ENCODE measurements at places on chromosomes 12 and 14. TPM values are rescaled to one million over a fixed set of nuclear protein-coding genes. Genes with fewer than 3 reads are reported as not detected.
A peak's percentile ranks its signal among the peaks of the same experiment; 100 is the strongest.

- H3K27me3 ChIP-seq = peaks cover 3% of the 10 kb centered on the region
- no peaks in the 10 kb centered on the region for H3K36me3 ChIP-seq
- H3K4me3 ChIP-seq = no peak overlapping the region
- peaks cover 1% of the 10 kb centered on the region for H3K4me1 ChIP-seq
- no peak for DNase-seq
- no peak overlapping the region for H3K27ac ChIP-seq
These were observed 40.1 kb upstream of the CISTR start for GRCh38 chr12:53791735-53792326.

- no peak overlapping the region for H3K27ac ChIP-seq
- H3K4me3 ChIP-seq = no peak overlapping the region
- H3K36me3 ChIP-seq = no peaks in the 10 kb centered on the region
- H3K27me3 ChIP-seq = peaks cover 2% of the 10 kb centered on the region
- no peak for DNase-seq
These were observed 29.0 kb upstream of the SMUG1 start for GRCh38 chr12:54217774-54218241.

DNA sequence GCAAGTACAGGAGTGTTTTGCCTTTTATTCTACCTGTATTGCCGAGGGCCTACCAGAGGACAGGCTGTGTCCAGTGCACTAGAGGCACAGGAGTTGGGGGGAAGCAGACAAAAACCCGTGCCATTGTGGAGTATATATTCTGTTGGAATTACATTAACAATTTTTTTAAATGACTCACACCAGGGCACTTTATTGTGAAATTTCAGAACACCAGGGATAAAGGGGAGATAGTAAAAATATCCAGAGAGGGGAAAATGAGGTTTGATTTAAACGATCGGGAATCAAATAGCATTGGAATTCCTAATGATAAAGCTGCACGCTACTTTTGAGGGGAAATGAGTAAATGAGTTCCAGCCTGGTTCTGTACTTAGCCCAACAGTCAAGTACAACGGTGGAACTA, 123.2 kb downstream of the PELI2 start:
- no peaks in the 10 kb centered on the region for H3K36me3 ChIP-seq
- H3K27ac ChIP-seq = no peak overlapping the region
- H3K4me1 ChIP-seq = no peaks in the 10 kb centered on the region
- H3K4me3 ChIP-seq = no peak overlapping the region
- DNase-seq = no peak
- H3K27me3 ChIP-seq = no peaks in the 10 kb centered on the region

DNA sequence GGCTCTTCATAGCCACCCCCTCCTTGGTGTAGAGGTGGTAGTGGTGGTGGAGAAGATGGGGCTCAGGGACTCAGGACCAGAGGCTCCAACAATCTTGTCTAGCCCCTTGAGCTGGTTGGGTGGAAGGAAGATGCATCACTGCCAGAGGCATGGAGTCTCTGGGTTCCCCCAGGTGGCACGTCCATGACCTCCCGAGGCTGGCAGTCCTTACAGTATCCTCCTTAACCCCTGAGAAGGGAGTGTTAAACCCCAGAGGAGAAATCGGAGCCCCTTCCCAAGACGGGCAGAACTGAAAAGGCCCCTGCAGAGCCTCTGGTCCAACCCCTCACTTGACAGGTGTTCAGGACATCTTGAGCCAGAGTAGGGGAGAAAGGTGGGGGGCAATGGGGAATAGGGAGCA, 9.1 kb downstream of the KRT83 start:
- H3K27me3 ChIP-seq = peaks cover 43% of the 10 kb centered on the region
- H3K4me3 ChIP-seq = no peak overlapping the region
- no peak for DNase-seq
- H3K27ac ChIP-seq = no peak overlapping the region
- peaks cover 21% of the 10 kb centered on the region for H3K4me1 ChIP-seq

KRT78 gene
- not detected for total RNA-seq

GRCh38 chr14:93859957-93860356, 67.2 kb upstream of the FAM181A start:
- H3K4me1 ChIP-seq = 0 out of 2 replicates have a peak, but pooled peaks cover 7% of the 10 kb centered on the region
- H3K4me3 ChIP-seq = no peak overlapping the region
- peaks cover 53% of the 10 kb centered on the region for H3K27me3 ChIP-seq

DNA sequence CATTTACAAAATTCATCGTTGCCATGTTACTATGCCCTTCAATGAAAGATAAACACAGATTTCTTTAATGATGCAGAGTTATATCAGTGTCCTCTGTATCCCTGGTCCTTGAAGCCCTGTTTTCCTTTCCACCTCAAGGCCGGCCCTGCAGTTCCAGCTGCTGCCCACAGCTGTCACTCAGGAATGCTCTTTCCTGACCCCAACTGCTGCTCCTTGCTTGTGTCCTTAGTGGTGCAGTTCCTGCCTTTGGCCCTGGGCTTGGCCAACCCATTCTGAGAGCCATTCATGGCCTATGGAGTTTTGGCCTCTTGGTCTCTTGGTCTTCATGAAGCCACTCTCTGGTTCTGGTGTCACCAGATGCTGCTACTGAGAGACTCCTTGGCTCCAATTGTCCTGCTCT, 93.1 kb downstream of the GAS2L3 start:
- no peaks in the 10 kb centered on the region for H3K36me3 ChIP-seq
- H3K4me1 ChIP-seq = peaks cover 7% of the 10 kb centered on the region
- no peak overlapping the region for H3K27ac ChIP-seq
- peaks cover 1% of the 10 kb centered on the region for H3K27me3 ChIP-seq

DNA sequence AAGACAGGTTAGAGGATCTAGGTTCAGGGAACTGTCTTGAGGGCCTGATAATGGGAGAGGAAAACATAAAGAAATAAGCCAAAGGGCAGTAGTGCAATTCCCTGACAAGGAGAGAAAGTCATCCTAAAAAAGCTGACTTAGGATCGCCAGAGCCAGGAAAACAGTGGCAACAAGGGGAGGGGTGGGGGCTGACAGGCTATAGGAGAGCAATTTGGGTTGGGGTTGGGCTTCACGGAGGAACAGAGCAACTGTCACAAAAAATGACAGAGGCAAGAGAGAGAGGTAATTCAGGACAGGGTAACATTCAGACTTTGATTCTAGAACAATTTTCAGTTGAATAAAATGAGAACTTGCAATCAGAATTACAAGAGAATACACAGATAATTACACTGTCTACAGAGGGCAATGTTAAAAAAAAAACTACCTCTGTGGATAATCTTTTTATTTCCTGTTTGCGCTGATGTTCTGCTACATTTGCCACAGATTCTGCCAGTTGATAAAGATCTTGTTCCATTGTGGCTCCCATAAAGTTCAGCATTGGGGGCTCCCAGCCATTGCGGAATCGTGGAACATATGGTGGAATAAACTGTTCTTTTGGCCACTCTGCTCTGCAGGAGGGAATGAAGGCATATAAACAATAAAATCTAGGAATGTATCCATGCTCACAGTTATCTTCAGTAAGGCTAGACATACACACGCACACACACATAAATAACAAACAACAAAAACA, 138.6 kb downstream of the EPS8 start:
- no peaks in the 10 kb centered on the region for H3K4me1 ChIP-seq
- H3K27me3 ChIP-seq = no peaks in the 10 kb centered on the region
- H3K4me3 ChIP-seq = no peak overlapping the region
- no peak for DNase-seq
- no peak overlapping the region for H3K27ac ChIP-seq

- no peak overlapping the region for H3K4me3 ChIP-seq
- no peaks in the 10 kb centered on the region for H3K4me1 ChIP-seq
- H3K36me3 ChIP-seq = no peaks in the 10 kb centered on the region
- no peaks in the 10 kb centered on the region for H3K27me3 ChIP-seq
These were observed 64.5 kb downstream of the KCNA1 start for GRCh38 chr12:4974217-4974616.

TMEM121 gene
- total RNA-seq = 10.8 TPM

DNA sequence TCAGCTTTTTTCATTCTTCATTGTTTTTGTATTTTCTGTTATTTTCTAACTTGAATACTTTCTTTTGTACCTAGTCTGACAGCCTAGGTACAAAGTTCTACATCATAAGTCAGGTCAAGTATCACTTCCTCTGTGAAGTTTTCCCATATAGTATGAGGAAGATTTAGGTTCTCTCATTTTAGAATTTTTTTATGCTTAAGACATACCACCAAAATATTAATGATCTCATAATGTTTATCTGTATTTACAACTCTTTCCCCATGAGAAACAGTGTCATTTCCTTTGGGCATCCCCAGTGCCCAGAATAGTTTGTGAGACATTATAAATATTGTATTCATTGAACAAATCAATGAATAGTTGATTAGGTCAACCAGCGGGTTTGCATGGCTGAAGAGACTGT, 3.1 kb upstream of the ATF7IP start:
- H3K4me1 ChIP-seq = peaks cover 18% of the 10 kb centered on the region
- no peak overlapping the region for H3K27ac ChIP-seq
- no peak overlapping the region for H3K4me3 ChIP-seq

DNA sequence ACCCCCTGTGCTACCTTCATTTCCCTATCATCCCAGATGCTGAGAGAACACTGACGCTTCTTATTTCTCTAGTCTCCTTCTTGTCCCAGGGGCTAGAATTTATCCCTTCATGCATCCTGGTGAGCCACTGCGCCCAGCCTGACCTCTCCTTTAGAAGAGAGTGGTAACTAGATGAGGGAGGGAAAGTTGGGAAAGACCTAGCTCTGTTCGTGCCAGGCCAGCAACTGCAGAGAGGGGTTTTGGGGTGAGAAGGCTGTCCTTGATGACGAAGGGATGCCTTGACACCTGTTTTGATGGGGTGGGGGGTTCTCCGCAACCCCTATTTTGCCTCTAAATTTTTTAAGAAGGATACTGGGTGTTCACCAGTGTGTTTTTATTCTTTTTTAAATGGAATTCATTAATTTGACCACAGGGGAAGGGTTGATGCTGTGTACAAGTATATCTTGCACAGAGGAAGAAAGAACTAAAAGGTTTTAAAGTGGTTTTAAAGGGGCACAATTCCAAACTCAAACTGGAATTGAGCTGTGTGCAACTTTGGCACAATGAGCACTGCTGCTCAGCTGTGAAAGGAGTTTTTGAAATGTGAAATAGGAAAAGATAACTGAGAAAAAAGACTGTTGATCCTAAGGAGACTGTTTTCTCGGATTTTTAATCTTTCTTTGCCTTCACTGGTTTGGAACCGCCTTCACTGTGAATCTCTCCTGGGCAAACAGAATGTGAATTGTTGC, 7.0 kb upstream of the MMP19 start:
- peaks cover 1% of the 10 kb centered on the region for H3K27me3 ChIP-seq
- no peaks in the 10 kb centered on the region for H3K36me3 ChIP-seq
- no peak for DNase-seq
- H3K27ac ChIP-seq = no peak overlapping the region
- no peak overlapping the region for H3K4me3 ChIP-seq

DNA sequence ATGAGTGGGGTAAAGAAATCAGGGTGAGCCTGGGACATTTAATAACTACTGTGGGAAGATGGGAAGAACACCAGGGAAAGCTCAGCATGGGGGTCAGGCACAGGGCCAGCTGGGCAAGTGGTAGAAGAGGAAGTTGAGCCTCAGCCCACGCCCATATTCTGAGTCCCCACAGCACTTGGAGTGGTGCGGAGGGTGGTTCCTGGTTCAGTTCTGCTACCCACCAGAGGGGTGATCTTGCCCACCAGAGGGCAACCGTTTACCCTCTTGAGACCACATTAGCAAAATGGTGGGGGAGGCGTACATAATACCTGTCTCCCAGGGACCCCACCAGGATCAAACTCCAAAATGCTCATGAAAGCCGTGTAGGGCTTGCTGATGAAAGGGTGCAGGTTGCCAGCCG, 16.8 kb upstream of the ANKRD33 start:
- H3K4me3 ChIP-seq = no peak overlapping the region
- no peaks in the 10 kb centered on the region for H3K36me3 ChIP-seq
- peaks cover 44% of the 10 kb centered on the region for H3K27me3 ChIP-seq
- H3K4me1 ChIP-seq = peaks cover 35% of the 10 kb centered on the region

SNAPC1 gene
- 8.4 TPM for total RNA-seq

DNA sequence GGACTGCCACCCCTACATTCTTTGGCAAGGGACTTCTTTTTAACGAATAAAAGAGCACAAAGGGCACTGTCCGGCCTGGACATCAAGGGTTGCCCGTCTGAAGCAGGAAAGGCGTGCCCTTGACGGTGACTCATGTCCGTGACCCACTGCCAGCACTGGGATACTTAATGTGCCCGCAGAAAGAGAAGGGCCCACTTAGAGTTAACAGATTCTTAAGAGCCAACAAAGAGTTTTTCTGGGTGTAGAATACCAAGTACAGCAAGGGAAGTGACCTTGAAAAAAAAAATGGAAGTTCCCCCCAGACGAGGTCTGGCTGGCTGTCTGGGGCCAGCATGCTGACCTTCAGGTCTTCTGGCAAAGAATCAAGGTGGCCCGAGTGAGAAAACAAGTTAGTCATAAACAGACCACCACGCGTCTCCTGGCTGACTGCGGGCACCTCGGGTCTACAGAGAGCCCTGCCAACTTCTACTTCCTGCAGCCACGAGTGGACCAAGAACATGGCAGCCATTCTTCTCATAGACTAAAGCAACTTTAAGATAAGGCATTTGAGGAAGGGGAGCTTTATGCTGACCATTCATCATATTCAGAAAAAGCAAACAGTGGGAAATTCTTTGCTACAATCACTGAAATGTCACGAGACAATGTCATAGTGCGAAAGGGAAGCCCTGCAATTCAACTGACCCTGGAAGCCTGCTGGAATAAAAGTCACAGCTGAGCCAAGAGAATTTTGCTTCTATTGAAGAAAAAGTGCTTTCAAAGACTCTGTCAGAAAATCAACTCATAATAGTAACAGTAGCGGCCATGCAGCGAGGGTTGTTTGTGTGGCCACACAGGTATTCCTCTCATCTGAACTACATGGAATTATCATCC, 10.5 kb upstream of the SELPLG start:
- H3K4me3 ChIP-seq = no peak overlapping the region
- no peaks in the 10 kb centered on the region for H3K4me1 ChIP-seq
- peaks cover 19% of the 10 kb centered on the region for H3K36me3 ChIP-seq
- DNase-seq = no peak
- no peaks in the 10 kb centered on the region for H3K27me3 ChIP-seq

DNA sequence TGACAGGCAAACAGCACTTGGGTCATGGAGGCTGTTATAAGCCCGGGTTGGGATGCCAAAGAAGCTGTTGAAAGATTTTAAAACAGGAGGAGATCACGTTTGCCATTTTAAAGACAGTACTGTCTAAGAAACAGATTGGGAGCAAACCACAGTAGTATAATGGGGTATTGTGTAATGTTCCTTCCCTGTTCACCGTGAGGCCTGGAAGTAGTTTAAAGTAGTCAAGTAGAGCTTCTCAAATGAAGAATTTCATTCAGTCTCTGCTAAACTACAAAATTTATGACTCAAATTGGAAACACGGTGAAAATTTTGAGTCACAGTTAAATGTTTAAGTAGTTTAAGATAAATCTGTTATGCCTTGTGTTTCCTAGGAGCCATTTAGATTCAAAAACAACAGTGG, 35.8 kb downstream of the ATP2A2 start:
- no peak overlapping the region for H3K4me3 ChIP-seq
- H3K36me3 ChIP-seq = peaks cover 34% of the 10 kb centered on the region
- H3K27ac ChIP-seq = no peak overlapping the region
- H3K4me1 ChIP-seq = peaks cover 68% of the 10 kb centered on the region

- H3K4me3 ChIP-seq = no peak overlapping the region
- no peaks in the 10 kb centered on the region for H3K27me3 ChIP-seq
- no peaks in the 10 kb centered on the region for H3K36me3 ChIP-seq
- DNase-seq = no peak
- no peak overlapping the region for H3K27ac ChIP-seq
These were observed 61.1 kb downstream of the NCOR2 start for GRCh38 chr12:124506145-124506831.

- H3K27ac ChIP-seq = no peak overlapping the region
- DNase-seq = no peak
- peaks cover 29% of the 10 kb centered on the region for H3K27me3 ChIP-seq
- H3K4me3 ChIP-seq = no peak overlapping the region
- no peaks in the 10 kb centered on the region for H3K36me3 ChIP-seq
These were observed 6.9 kb downstream of the RARG start for GRCh38 chr12:53224897-53225634.

GRCh38 chr14:76386944-76387782, 11.2 kb downstream of the ESRRB start:
- H3K36me3 ChIP-seq = no peaks in the 10 kb centered on the region
- H3K27me3 ChIP-seq = no peaks in the 10 kb centered on the region
- peak; percentile 57 for DNase-seq
- H3K4me1 ChIP-seq = peaks cover 10% of the 10 kb centered on the region

PDZRN4 gene
- not detected for total RNA-seq

Data from HepG2 (cell line).